ENCODE measurements at places on chromosomes 5 and 9.

DNA sequence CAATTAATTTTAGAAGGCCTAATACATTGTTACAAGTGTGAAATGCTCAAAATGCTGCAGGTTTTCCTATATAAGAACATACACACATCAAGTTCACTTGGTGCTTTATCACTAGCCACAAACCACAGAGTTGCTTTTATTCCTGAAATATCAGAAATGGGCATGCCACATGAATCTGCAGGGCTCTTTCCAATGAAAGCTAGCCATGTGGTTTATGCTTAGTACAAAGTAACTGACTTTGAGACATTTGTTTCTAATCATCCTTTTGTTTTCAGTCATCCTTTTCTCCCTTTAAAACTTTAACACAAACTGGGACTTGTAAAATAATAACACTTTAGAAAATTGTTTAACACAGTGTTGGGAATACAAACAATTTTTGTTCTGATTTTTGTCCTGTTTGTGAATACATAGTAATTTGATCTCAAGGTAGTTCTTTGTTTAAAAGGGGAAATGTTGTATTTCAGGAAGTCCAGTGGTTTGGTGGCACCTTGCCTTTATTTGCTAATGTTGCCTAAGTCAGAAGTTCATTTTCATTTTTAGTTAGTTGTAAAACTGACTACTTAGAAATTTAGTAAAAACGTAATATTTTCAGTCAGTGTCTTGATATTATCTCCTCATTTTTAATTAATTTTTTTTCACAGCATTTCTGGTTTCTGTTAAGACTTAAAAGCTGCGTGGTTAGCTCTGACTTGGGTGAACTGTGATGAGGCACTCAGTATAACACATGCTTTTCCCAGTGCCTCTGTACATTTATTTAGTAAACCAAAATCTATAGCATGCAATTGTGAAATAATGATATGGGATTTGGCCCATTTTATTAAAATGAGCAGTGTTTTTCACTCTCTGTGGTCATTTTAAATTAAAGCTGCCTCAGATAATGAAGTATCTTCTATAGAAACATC, 18.6 kb downstream of the PRDM6 start:
- no peak for DNase-seq

DNA sequence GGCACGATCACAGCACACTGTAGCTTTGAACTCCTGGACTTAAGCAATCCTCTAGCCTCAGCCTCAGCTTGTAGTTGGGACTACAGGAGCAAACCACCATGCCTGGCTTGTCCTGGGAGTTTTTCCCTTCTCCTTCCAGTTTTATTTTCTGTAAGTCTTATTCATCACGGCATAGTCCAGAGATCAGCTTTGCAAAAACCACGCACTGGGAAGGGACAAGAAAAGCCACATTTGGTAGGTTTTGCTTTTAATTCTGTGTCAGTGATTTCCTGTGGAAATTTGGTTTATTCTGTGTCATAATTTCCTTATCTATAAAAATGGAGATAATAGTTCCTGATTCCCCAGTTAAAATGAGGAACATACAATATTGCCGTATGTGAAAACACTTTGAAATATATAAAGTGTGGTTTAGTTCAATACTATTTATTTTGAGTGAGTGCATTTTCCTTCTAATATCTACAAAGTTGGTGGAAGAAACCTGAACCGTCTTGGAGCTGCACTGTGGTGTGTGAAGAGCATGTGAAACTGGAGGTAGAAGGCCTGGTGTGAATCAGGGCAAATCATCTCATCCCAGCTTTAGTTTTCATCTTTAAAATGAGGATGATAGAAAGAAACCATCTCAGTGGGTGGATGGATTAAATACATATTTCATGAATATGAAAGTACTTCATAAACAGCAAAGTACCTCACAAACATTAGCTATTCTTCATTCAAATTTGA, 92.8 kb upstream of the ELL2 start:
- DNase-seq: no peak

- DNase-seq: no peak
Observed at GRCh38 chr9:18981476-18982261, 51.3 kb downstream of the SAXO1 start.

- no peak for DNase-seq
Observed at GRCh38 chr9:118091226-118091625, 387.0 kb downstream of the TLR4 start.

DNA sequence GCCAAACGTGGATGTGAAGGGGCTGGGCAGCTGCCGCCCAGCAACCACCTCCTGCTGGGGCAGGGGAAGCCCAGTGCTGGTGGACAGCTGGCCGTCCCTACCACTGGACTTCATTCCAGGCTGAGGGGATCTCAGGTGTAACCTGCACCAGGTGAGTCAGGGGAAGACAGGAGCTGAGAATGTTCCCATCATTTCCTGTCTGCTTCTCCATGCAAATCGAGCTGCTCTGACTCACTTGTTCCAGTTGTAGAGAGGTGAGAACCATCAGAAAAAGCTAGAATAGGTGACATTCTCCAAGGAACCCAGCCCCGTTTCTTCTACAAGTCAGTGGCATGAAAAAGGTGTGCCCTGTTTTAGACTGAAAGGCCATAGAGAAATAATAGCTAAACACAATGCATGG, 21.8 kb upstream of the BARX1 start:
- DNase-seq: no peak

DNA sequence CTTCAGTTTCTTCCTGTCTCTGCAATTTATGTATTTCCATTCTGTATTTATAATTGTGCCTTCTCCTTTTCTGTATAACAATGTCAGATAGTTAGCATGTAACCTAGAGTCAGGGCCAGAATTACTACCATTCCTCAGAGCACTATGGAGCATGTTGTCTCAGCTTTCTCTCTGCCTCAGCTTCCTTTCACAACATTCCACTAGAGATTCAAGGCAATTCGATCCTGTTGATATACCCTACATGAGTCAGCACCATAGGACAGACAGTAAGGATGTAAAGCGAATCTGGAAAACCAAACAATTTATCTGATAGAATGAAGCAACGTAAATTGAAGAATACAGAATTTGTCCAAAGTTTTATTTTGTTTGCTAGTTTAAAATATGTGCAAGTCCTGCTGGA, 728.3 kb upstream of the SEMA6A start:
- no peak for DNase-seq

GRCh38 chr5:98963019-98963418, 34.2 kb upstream of the CHD1 start:
- no peak for DNase-seq

- no peak for DNase-seq
Observed at GRCh38 chr5:52841114-52841513, 53.4 kb downstream of the ITGA1 start.

- DNase-seq: no peak
Observed at GRCh38 chr5:111746791-111747190, 10.2 kb downstream of the NREP start.

DNA sequence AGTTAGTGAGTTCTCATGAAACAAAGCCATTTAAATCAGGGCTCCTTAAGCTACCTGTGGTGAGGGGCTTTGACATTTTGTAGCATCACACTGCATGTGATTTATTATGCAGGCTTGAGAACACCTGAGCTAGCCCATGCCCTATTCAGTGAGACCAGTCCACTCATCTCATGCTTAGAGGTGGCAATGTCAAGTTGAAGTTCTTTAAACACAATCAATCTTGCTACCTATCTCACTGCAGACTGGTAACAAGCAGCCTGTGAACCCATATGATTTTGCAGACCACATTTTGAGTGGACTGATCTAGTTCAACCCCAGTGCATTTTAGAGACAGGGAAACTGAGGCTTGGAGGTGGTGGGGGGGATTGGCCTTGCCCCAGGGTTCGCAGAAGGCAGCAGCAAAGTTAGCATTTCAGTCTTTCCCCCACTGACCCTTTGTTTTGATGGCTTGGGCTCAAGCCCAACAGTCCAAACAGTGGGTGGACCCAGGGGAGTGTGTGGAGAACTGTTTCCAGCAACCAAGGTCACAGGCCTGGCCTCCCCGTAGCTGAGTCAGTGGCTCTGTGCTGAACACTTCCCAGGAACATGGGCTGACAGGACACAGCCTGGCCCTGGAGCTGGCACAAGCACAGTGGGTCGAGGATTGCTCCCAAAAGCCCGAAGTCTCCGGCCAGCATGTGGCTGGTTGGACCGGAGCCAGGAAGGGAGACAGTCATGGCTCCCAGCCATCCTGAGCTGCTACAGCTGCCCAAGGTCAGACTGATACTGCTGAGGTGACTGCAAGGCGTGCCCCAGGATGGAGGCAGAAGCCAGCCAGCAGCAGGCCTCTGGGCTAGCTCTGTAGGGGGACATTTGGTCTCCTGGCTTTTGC, 95.3 kb downstream of the RGS3 start:
- DNase-seq: no peak

GRCh38 chr5:143509758-143510221, 106.3 kb upstream of the NR3C1 start:
- no peak for DNase-seq

- no peak for DNase-seq
Observed at GRCh38 chr9:127159325-127159801, 36.9 kb upstream of the ANGPTL2 start.

DNA sequence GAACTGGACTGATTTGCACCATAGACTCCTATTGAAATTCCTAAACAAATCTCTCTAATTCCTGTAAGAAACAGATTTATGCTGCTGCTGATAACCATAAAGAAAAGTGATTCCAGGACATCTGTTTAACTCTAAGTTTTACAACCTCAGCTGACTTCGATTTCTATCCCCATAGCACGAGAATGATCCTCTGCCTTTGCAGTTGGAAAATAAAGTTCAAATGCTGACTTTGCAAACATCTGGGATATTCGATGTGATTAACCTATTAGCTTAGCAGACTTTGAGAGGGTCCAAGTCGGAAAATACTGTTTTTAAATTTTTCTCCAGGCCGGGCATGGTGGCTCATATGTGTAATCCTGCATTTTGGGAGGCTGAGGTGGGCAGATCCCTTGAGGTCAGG, 247.3 kb downstream of the PSAT1 start:
- no peak for DNase-seq

Measured in stimulated activated CD4-positive, alpha-beta T cell treated with anti-CD3 and anti-CD28 coated beads, TNF-alpha, amount 100 ng/mL, for 24 hours (primary cell).